ENCODE measurements at places on chromosomes 2 and 18. TPM values are rescaled to one million over a fixed set of nuclear protein-coding genes. Genes with fewer than 3 reads are reported as not detected.

DNA sequence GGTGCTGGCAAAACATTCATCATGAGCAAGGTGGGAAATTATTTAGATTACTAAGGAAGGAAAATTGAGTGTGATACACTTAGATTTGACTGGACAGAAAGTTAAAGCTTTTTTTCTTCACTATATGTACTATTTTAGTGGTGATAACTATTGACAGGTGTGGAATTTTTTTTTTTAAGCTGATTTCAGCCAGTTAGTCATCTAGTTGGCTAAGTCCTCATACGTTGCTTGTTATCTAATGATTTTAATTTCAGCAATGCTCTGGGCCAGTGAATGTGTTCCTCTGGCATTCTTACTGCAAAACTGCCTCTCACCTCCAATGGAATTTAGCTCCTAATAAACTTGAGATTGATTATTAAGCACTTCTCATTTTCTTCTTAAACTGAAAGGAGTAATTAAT, 1223.2 kb upstream of the ACVR2A start:
- DNase-seq, result no peak

DNA sequence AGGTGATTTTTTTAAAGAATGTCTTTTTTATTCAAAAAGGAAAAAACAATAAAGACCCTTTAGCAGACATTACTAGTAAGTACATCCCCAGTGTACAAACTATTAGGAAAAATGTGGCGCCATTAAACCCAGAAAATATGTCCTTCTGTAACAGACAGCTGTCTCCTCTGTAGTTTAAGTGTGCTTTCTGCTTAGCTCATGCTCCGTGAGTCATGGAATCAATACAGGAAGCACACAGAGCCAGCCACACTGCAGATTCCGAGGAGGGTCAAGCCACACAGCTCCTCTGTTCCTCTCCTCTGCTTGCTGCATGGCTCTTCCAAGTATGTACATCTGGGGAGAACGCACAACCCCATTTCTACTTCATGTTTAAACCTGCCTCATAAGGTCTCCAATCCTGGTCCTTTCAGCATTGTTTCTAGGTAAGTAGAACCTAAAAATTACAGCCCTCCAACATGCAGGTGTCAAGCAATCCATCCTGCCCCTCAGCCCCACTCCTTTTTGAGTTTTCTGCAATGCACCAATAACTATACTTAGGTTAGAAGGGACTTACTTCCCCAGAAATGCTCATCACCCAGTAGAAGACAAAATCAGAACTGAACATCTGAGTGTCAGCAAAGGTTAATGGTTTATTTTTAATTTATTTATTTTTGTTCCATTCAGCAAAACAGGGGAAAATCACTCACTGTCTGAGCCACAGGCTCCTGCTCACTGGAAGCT, 37.5 kb downstream of the ACVR1 start:
- DNase-seq, result peak; percentile 69

GPC1 gene
- 29.9 TPM for total RNA-seq

DNA sequence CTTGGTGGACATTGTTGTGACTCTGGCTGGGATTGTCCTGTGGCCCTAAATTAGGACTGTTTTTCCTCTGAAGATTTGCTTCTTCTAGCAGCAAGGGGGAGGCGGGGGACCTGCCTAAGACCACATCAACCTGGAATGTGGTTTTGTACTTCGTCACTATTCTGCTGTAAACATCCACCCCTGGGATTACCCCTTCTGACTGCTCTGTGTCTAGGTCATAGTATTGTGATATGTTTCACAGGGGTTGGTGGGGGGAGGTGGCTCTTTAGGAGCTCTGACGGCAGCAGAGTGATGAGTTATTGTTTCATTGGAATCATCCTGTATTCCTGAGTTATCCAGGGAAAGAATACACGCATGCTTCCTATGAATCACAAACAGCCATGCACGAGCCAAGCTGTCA, 226.4 kb upstream of the MYT1L start:
- DNase-seq, result no peak

- no peak for DNase-seq
Measured at GRCh38 chr18:9173770-9174233, 37.2 kb downstream of the ANKRD12 start.

LBX2 gene
- not detected for total RNA-seq

GRCh38 chr2:233414777-233415570, 60.7 kb downstream of the DGKD start:
- no peak for DNase-seq

DNA sequence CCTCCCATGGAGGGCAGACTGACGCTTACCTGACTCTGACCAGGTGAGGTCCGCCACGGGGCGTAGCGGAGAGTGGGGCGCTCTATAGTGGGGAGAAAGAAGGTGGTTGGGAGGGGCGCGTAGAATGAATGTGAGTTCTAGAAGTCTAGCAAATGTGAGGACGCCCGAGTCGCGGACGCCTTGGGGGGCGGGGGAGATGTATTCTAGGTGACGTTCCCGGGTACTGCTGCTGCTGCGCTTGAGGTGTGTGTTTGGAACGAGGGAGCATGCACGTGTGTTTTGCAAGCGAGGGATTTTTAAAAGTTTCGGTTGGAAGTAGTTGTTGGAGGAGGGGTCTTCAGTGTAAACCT, 758 bp downstream of the RIF1 start:
- peak; percentile 15 for DNase-seq

ITGA4 gene
- total RNA-seq, result 21.4 TPM

Measured in umbilical cord (tissue), 2 donors.